HT1080 (cell line): ENCODE measurements at places on chromosomes 12 and 14. TPM values are rescaled to one million over a fixed set of nuclear protein-coding genes. Genes with fewer than 3 reads are reported as not detected.
A peak's percentile ranks its signal among the peaks of the same experiment; 100 is the strongest.

GRCh38 chr14:24037658-24038037, 14.2 kb upstream of the CARMIL3 start:
- no peak for DNase-seq

The CKB gene
- total RNA-seq = 5.9 and 6.9 TPM in 2 replicates

The SLC6A13 gene
- total RNA-seq = 0.20 TPM in 1 of 2 replicates, not detected in the other

DNA sequence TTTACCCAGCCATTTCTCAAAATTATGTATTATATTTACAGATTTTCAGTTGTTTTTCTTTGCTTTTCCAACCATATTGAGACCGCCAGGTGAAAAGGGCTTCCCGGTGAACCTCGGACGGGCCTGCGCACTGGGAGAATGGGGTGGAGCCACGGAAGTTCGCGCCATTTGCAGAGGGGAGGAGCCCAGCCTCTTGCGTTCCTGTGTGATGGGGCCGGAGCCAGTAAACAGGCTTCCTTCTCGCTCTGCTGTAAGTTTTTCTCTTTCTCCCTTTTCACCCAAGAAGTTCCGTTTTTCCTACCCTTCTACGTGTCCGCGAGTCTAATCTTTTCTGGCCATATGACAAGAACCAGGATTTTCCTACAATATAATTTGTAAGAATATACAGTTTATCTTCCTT, 1108.8 kb upstream of the SEL1L start:
- DNase-seq = peak; percentile 74

DNA sequence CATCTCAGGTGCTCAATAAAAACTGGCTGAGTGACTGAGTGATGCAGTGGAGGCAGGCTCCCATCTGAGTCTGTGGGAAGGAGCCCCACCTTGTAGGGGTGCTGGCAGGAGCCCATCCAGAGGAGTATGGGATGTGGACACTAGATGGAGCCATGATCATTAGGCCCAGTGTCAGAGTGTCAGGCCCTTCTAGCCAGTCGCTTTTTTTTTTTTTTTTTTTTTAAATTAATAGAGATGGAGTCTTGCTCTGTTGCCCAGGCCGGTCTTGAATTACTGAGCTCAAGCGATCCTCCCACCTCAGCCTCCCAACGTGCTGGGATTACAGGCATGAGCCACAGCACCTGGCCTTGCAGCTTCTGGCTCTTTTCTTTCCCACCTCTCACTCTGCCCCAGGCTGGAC, 11.5 kb downstream of the RITA1 start:
- peak; percentile 85 for DNase-seq

DNA sequence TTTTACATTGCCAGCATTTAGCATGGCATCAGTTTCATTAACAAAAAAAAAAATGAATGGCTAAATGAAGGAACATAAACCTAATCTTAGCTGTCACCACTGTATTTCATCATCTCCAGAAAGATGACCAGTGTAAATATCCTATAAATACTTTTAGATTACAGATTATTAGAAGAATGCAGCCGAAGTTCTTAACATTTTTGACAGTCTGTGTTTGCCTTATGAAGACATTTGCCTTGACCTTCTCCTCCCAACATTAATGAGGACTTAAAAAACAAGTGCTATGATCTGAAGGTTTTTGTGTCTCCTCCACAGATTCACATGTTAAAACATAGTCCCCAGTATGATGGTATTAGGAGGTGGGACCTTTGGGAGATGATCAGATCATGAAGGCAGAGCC, 253.0 kb downstream of the SNAPC1 start:
- no peak for DNase-seq

The PLCZ1 gene
- 0.07 TPM in 1 of 2 replicates, not detected in the other for total RNA-seq

GRCh38 chr14:103729496-103730448, 14.2 kb downstream of the ZFYVE21 start:
- DNase-seq = no peak

- no peak for DNase-seq
These were observed 150.3 kb downstream of the DPF3 start for GRCh38 chr14:72743626-72744025.

DNA sequence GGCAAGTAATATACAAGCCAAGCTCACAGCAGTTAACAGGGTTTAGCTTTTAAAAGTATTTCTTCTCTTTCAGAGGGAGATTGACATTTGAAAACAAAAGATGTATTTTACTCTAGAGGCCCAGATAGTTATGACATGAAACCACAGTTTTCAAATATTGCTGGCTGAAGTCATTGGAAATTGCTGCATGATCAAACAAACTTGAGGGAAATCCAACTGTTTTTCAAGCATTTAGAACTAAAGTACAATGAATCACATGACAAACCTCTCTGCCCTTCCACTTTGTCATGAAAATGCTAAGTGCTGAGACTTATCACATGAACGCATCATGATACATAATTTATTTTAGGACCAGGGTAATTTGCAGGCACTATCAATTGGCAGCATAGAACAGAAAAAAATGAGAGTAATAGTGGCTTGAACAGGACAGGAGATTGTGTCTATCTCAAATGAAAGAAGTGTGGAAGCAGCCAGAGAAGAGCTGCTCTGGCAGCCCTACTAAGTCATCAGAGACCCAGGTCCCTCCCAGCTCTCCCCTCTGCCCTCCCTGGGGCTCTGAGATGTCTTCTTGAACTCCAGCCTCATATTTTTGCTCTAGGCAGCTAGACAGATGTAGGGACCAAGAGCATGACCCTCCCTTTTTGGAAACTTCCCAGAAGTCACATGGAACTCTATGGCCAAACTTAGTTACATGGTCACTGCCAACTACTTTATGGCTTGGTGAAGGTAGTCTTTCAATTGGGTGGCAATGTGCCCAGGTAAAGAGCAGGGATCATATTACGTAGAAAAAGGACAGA, 90.1 kb upstream of the PELI2 start:
- no peak for DNase-seq

DNA sequence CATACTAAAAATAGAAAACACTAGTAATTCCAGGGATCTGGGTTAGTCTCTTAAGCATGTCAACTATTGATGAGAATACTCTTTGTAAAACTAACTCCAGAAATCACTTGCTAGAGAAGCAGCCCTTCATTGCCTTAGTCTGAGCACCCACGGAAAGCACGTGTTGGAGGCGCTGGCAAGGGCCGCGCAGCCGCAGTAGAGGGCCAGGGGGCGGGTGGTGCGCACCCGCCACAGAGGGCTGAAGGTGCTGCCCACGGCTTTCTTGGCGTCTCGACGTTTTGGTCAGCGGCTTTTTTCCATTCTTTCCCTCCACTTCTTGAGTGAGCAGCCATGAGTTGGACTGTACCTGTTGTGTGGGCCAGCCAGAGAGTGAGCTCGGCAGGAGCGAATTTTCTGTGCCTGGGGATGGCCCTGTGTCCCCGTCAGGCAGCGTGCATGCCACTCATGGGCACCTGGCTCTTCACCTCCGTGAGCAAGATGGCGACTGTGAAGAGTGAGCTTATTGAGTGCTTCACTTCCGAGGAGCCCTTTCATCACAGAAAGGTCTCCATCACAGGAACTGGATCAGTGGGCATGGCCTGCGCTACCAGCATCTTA, 68.4 kb upstream of the PPM1H start:
- DNase-seq = no peak

- no peak for DNase-seq
These were observed 46.7 kb upstream of the KLRD1 start for GRCh38 chr12:10260927-10261326.

- peak; percentile 30 for DNase-seq
These were observed 79.2 kb upstream of the BTG1 start for GRCh38 chr12:92224685-92225331.

The CMKLR1 gene
- total RNA-seq = 0.21 TPM in 1 of 2 replicates, not detected in the other

DNA sequence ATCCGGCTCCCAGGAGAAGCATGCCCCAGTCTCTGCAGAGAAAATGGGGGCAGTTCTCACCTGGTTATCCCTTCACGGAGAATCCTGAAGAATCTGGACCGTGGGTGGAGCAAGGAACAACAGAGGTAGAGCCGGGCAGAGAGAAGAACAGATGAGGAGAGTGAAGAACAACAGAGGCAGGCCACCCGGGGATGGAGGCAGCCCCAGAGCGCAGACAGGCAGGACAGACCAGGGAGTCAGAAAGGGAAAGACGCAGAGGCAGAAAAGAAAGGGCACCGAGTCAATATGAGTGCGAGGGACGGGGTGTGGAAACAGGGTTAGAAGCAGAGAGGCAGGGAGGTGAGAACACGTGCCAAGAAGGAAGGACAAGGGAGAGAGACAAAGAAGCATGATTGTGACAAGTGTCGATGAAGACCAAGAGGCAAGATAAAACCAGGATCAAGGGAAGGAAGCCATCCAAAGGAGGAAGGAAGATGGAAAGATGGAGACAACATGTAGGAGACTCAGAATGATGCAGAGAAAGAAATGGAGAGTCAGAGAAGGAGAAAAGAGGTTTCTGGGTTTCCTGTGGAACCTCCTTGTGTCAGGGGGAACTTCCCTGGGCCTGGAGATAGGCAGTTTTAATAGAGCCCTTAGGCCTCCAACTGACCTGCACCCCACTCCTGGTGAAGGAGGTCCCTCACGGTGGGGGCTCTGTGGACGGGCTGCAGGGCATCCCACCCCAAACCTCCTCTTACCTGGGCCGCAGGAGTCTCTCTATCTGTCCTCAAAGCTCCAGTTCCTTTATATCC, at the start of gene MYH6:
MYH6 (minus strand) TSS at position 758 of the 791 bp plus-strand sequence. CDS start 1,050 bp downstream, outside the sequence.
- DNase-seq = no peak

The FOXM1 gene
- 85.6 and 126 TPM in 2 replicates for total RNA-seq

GRCh38 chr12:121505513-121505912, 75.3 kb downstream of the KDM2B start:
- peak; percentile 48 for DNase-seq

DNA sequence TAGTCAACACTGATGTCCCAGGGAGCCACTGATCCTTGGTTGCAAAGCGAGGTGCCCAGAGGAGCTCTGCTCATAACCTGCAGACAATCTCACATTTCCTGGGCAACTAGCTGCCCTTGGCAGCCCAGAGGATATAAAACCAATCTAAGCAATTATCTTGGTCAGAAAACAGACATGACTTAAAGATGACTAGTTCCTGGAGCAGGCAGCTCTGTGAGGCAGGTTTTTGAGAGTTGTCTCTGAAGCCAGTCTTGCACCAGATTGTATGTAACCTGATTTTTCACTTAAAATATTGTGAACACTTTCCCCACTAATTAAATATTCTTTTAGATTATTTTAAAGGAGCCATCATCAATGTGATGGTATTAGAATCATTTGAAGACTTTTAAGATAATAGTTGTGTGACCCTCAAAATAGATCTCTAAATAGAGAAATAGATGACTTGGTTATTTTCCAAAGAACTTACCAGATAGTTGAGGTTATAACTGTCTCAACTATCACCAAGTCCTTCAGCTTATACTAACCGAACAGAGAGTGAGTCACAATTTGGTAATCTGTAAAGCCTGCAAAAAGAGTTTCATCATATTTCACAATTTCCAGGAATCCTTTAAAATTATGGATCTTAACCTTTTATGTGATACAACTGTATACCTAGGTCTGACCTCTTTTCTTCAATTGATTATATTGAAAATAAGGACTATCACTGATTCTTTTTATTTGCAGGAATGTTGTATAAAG, 75.9 kb downstream of the LIN7A start:
- DNase-seq = peak; percentile 2

- no peak for DNase-seq
These were observed 37.2 kb downstream of the RAD51B start for GRCh38 chr14:67856827-67857226.

- no peak for DNase-seq
These were observed 96.6 kb upstream of the E2F7 start for GRCh38 chr12:77161944-77162343.

DNA sequence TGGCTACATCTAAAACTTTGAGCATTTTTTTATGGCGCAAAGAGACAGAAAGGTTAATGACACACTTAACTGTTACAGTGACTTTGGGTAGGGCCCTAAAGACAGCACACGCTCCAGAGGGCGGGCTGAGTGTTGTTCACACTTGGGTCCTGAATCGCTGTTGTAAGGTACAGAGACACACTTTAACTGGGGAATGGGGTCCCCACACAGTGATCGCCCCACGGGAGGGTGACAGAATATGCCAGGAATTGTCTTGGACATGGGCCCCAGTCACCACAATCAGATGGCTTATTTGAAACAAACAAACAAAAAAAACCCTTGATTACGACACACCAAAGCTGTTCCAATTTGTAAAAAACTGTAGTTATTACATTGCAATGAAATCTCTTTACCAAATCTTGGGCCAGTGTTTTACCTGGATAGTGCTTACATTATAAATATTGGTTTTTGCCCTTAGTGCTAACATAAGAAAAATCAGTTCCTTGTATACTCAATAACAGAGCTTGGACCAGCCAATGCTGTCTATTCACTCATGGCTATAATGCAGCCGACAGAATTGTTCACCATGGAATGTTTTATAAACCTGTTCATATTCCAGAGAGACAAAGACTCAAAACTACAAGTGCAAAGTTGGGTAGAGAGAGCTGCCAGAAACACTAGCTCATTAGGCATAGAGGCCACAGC, 28.3 kb downstream of the KCTD10 start:
- no peak for DNase-seq

DNA sequence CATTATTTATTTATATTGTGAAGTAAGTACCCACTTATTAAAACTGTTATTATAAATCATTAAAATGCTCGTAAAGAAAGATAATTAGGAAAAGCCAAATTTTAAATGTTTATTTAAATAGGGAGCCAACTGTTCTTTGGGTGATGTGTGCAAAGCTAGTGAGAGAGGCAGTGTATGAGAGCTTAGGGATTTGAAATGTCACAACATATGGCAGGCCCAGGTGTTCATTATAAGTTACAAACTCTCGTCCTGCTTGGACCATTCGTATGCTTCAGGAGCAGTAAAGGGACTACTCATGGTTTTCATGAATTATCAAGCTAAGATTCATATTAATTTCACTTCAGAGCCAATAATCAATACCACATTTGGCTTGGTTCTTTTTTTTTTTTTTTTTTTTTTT, 154.5 kb downstream of the TGFB3 start:
- no peak for DNase-seq

The BMP4 gene
- 1.8 and 3.9 TPM in 2 replicates for total RNA-seq

GRCh38 chr12:24591715-24592440, 357.0 kb downstream of the BCAT1 start:
- DNase-seq = no peak

- DNase-seq = peak; percentile 68
These were observed 148.5 kb downstream of the TMTC2 start for GRCh38 chr12:82835217-82835616.

The RGS6 gene
- total RNA-seq = not detected in 2 replicates

DNA sequence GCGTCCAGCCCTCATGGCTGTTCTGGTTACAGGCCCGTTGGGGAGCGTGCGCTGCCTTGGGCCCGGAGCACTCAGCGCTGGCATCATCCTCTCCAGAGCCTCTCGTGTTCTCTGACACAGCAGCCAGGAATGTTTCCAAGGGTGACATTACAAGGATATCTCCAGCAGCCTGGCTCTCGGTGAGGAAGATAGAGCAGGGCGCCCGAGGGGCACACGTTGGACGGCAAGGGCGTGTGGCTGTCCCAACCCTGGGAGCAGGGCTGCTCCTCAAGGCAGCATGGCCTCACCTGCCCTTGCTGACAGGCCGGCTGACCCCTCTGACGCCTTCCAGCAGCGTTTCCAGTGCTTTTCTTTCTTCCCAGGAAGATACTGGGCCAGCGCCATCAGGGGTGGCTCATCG, 14.4 kb downstream of the LRCOL1 start:
- DNase-seq = no peak

GRCh38 chr14:50659327-50659974, 8.7 kb downstream of the SAV1 start:
- no peak for DNase-seq

The SPSB2 gene
- total RNA-seq = 15.7 and 20.0 TPM in 2 replicates
